Activated gamma-delta T cell treated with Interleukin-2 at 50 U/mL for 16 hours (primary cell): ENCODE measurements at places on chromosomes 5 and 9.

GRCh38 chr5:68395926-68396511 is 180.5 kb downstream of the PIK3R1 start:
- no peak for DNase-seq

GRCh38 chr9:127537792-127538191 is 74.3 kb upstream of the STXBP1 start:
- DNase-seq: no peak

GRCh38 chr5:133399247-133399891 is 213.0 kb downstream of the FSTL4 start:
- no peak for DNase-seq

GRCh38 chr5:11227064-11227463 is 466.0 kb upstream of the DAP start:
- DNase-seq: no peak

GRCh38 chr9:134551644-134552348 is 89.8 kb upstream of the COL5A1 start:
- no peak for DNase-seq

DNA sequence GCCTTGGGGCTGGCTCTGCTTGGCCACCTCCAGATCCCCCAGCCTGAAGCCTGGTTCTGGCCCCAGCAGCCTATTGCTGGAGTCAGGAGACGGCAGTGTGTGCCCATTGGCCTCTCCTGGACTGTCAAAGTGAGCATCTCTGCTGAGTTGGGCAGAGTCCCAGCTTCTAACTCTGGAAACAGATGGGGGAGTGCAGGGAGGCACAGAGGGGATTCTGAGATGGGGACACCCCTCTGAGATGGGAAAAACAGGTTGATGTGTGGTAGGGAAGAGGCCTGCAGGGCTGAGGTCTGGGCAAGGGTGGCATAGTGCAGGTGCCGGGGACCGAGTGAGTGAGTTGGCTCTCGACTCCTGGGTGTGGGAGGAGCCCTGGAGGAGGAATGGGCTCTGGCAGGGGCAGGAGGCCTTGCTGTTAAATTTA is 27.5 kb downstream of the PHF2 start:
- no peak for DNase-seq
